ENCODE measurements at places on chromosomes 1 and 21.

- DNase-seq, result no peak
Measured at GRCh38 chr1:189149547-189150375, 1327.9 kb downstream of the BRINP3 start.

DNA sequence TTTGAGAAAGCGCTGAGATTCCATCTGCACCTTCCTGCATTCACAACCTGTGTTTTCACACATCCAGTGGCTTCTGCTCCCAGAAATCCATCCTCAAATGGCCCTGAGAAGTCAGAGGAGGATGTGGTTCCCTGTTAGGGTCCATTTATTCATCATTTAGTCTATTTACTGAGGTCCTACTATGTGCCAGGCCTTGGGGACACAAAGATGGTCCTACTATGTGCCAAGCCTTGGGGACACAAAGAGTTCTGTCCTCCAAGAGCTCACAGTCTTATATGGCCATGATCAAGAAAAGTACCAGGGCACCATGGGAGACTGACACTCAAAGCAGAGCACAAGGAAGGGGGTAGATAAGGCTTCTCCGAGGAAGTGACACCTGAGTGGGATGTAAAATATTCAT, 147.1 kb upstream of the ATP1B1 start:
- DNase-seq, result no peak

GRCh38 chr1:82386365-82387011, 585.8 kb downstream of the ADGRL2 start:
- no peak for DNase-seq

- no peak for DNase-seq
Measured at GRCh38 chr21:43323244-43324005, 103.5 kb downstream of the SIK1 start.

DNA sequence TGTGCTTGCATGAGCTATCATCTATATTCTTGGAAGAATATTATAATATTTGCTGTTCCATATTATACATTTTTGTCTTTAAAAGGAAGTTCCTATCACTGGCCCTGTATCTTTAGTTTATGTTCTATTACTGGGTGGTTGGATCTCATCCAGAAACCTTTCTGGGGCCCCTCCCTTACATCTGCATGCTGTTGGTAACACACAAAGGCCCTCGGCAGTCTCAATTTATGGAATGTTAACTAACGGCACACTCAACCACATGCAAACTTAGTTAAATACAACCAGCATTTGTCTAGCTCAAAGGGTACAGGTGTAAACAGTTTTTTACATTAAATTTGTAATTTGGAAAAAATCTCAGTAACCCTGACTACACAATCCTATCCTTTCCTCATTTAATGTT, 9.7 kb upstream of the HYI start:
- no peak for DNase-seq

- no peak for DNase-seq
Measured at GRCh38 chr21:43701936-43702784, 16.8 kb upstream of the PDXK start.

- DNase-seq, result peak; percentile 53
Measured at GRCh38 chr1:68230484-68230802, 1.9 kb downstream of the WLS start.

GRCh38 chr1:184893695-184894094, 80.6 kb downstream of the NIBAN1 start:
- no peak for DNase-seq

GRCh38 chr1:193240609-193241008, 54.2 kb upstream of the B3GALT2 start:
- DNase-seq, result no peak

DNA sequence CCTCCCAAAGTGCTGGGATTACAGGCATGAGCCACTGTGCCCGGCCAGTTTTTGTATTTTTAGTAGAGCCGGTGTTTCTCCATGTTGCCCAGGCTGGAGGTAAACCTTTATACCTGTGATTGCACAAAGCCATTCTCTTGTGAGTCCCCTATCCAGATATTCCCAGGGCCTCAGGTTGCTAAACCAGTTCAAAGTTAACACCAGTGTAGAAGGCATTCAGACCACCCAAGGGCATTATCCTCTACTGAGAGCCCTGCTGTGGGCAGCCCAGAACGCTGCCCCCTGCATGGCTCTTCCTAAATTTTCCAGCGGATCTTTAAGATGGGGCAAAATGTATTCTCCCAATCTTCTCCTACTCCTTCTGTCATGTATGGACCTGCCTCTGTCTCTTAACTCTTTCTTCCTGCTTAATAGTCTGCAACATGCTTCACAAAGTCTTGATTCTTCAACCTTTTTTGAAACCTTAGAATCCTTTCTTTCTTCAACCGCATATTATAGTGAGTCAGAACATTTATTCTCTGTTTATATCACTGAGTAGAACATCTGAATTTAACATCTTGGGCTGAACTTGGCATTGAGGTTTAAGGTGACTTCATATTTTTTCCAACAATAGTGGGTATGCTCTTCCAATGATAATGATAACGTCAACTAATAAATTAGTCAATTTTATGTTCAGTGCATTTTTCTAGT, 36.0 kb downstream of the UBE4B start:
- no peak for DNase-seq

DNA sequence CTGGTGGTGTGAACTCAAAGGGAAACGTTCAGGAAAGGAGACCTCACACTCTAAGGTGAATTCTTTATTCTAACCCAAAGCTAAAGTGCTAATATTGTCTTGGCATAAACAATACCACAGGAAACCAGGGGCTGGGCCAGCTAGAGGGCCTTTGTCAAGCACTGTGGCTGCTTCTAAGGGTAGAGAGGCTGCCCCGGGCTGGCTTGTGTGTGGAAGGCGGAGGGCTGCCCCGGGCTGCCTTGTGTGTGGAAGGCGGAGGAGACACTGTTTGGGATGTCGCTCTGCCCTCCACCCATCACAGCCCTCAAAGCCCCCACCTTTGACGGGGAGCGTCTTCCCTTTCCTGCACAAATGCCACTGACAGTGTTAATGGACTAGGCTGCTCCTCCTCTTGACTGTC, 216.8 kb downstream of the TOMM20 start:
- no peak for DNase-seq

- no peak for DNase-seq
Measured at GRCh38 chr1:247849616-247850015, 7.4 kb upstream of the TRIM58 start.

- DNase-seq, result no peak
Measured at GRCh38 chr21:45766501-45766900, 123.0 kb downstream of the PCBP3 start.

- DNase-seq, result no peak
Measured at GRCh38 chr21:38277501-38278131, 20.8 kb downstream of the KCNJ15 start.

GRCh38 chr1:94286864-94287437, 49.6 kb upstream of the ARHGAP29 start:
- no peak for DNase-seq

DNA sequence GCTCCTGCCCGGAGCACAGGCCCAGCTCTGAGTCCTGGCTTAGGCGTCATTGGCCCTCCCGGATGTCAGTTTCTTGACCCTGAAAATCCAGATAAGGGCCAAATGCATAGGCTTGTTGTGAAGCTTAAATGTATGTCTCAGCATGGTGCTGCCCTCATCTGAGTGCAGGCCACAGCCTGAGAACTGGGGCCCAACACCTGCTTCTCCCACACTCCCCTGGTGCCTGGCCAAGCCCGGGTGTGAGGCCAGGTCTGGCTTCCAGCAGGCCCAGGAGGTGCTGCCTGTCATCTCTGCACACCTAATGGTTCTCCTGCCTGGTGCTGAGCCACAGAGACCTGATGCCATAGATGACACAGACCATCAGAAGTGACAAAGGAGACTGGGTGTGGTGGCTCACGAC, 14.0 kb downstream of the MX2 start:
- no peak for DNase-seq

GRCh38 chr1:11291049-11291448, 18.1 kb downstream of the UBIAD1 start:
- DNase-seq, result no peak

- no peak for DNase-seq
Measured at GRCh38 chr1:198125995-198126735, 30.6 kb upstream of the NEK7 start.

DNA sequence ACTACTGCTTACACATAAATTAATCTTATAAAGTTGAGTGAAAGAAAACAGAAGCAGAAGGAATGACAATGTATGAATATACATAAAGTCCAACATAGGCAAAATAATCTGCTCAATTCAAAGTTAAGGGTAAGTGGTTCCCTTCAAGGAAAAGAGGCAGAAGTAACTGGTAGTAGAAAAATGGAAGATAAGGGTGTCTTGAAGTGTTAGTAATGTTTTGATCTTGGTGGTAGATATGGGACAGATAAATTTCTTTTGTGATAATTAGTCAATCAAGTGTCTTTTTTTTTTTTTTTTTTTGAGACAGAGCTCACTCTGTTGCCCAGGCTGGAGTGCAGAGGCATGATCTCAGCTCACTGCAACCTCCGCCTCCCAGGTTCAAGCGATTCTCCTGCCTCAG, 12.7 kb downstream of the USP48 start:
- DNase-seq, result no peak

- no peak for DNase-seq
Measured at GRCh38 chr1:170267317-170267716, 121.6 kb downstream of the NTMT2 start.

DNA sequence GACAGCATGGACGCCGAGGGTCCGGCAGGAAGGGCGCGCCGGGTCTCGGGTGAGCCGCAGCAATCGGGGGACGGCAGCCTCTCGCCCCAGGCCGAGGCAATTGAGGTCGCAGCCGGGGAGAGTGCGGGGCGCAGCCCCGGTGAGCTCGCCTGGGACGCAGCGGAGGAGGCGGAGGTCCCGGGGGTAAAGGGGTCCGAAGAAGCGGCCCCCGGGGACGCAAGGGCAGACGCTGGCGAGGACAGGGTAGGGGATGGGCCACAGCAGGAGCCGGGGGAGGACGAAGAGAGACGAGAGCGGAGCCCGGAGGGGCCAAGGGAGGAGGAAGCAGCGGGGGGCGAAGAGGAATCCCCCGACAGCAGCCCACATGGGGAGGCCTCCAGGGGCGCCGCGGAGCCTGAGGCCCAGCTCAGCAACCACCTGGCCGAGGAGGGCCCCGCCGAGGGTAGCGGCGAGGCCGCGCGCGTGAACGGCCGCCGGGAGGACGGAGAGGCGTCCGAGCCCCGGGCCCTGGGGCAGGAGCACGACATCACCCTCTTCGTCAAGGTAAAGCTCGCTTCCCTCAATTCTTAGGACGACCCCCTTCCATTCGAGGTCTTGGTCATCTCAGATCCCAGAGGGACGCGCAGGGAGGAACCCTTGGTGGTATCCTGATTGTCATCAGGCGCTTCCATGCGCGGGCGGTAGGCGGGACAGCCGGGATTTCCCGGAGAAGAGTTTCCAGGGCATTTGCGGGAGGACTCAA, 1.6 kb downstream of the CLIC6 start:
- no peak for DNase-seq

- no peak for DNase-seq
Measured at GRCh38 chr1:243884603-243885002, 34.6 kb upstream of the AKT3 start.

GRCh38 chr1:103333141-103333540, 192.4 kb upstream of the RNPC3 start:
- DNase-seq, result no peak

GRCh38 chr1:13983393-13983792, 283.4 kb downstream of the PRDM2 start:
- DNase-seq, result no peak

GRCh38 chr1:164092603-164093353, 466.2 kb upstream of the PBX1 start:
- no peak for DNase-seq

- DNase-seq, result peak; percentile 66
Measured at GRCh38 chr1:184792450-184792969, 37.9 kb upstream of the EDEM3 start.

GRCh38 chr1:9586147-9586766, 2.5 kb upstream of the TMEM201 start:
- no peak for DNase-seq

GRCh38 chr1:17828991-17829390, 73.9 kb downstream of the ACTL8 start:
- peak; percentile 14 for DNase-seq

DNA sequence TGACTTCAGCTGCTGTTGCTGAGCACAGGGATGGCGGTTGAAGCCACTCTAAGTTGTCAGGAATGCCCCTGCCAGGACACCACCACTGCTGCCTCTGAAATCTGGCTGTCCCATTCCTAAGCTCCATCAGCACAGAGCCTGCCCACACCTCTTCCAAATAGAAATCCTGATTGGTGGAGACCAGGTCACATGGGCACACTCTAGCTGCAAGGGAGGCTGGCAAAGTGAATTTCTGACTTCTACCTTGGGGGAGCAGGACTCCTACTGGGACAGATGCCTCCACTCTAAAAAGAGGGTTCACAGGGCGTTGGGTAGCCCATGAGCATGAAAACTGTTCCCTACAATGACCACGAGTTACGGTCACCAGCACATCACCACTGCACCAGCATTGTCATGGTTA, 83.8 kb upstream of the TARDBP start:
- DNase-seq, result no peak

- peak; percentile 45 for DNase-seq
Measured at GRCh38 chr1:234573711-234574299, 36.2 kb downstream of the IRF2BP2 start.

GRCh38 chr1:114819869-114820268, 34.8 kb upstream of the SYCP1 start:
- no peak for DNase-seq

- DNase-seq, result no peak
Measured at GRCh38 chr1:21691739-21692138, 22.6 kb upstream of the RAP1GAP start.

GRCh38 chr21:46239817-46240325, 11.3 kb upstream of the LSS start:
- no peak for DNase-seq

GRCh38 chr1:114757455-114758255, at the start of gene CSDE1:
Gene CSDE1, minus strand, starts transcription at chr1:114757984. Its CDS starts 18,094 bp downstream, at chr1:114739890.
- DNase-seq, result peak; percentile 99

Data from sciatic nerve (tissue), 2 donors.